ENCODE measurements at places on chromosomes 12 and 14. TPM values are rescaled to one million over a fixed set of nuclear protein-coding genes. Genes with fewer than 3 reads are reported as not detected.

The GZMB gene
- not detected for total RNA-seq

The BMP4 gene
- total RNA-seq = 6.8 TPM

The BHLHE41 gene
- 4.7 TPM for total RNA-seq

The ABCD2 gene
- under 0.01 TPM for total RNA-seq

The KRT75 gene
- not detected for total RNA-seq

All from osteoblast (primary cell).